ENCODE measurements at places on chromosomes 11 and 22.

DNA sequence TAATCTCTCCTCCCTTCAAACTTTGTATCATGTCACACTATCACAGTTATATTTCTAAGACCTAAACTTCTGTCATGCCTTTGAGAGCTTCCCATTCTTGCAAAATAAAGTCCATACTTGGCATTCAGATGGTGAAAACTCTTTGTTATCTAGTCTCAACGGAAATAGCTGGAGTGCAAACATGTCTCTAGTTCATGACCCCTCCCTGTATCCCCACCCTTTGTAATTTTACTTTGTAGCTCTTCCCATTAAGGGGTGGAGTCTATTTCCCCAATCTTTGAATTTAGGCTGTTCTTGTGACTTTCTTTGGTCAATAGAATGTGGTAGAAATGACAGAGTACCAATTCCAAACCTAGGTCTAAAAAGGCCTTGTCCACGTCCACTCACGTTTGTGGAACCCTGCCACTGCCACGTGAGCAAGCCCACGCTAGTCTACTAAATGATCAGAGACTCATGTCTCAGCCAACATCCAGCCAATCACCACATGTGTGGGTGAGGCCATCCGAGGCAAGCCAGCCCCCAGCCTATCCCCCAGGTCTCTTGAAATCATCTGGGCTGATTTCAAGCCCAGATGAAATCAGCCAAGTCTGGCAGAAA, 23.4 kb downstream of the SLN start:
- H3K4me3 ChIP-seq, result no peak overlapping the region
- no peak overlapping the region for H3K27ac ChIP-seq
- H3K4me1 ChIP-seq, result no peaks in the 10 kb centered on the region
- peaks cover 17% of the 10 kb centered on the region for H3K27me3 ChIP-seq

DNA sequence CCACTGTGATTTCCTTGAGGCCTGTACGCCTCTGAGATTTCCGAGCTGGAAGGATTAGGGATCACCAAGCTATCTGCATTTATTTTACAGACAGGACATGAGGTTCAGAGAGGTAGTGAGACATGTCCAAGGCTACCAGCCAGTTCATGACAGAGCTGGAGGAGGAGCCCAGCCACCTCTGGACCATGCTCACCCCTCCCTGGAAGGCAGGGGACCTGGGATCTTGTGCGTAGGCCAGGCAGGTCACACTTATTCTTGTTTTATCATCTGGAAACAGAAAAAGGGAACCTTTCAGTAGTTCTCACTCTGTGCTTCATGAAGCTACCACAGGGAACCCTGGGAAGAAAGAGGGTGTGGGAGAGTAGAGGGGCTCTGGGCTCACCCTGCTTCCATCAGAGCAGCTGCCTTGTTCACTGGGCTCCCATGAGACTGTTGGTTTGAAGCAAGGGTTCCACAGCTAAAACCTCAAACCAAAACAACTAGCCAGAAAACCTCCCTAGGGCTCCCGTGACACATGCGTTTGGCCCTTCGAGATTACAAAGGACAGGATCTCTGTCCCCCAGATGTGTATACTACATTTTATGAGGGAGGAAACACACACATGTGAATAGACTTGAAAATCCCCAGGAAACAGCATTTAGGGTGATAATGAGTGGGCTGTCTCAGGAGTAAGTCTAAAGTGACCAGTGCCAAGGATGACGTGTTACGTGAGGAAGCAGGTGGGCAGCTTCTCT, 106.4 kb downstream of the DSCAML1 start:
- no peak overlapping the region for H3K4me3 ChIP-seq
- H3K4me1 ChIP-seq, result no peaks in the 10 kb centered on the region
- no peaks in the 10 kb centered on the region for H3K27me3 ChIP-seq
- no peaks in the 10 kb centered on the region for H3K36me3 ChIP-seq

- no peak overlapping the region for H3K4me3 ChIP-seq
- no peak for DNase-seq
- no peaks in the 10 kb centered on the region for H3K36me3 ChIP-seq
- H3K27ac ChIP-seq, result no peak overlapping the region
- H3K4me1 ChIP-seq, result no peaks in the 10 kb centered on the region
Measured at GRCh38 chr11:79242616-79243015, 198.2 kb downstream of the TENM4 start.

DNA sequence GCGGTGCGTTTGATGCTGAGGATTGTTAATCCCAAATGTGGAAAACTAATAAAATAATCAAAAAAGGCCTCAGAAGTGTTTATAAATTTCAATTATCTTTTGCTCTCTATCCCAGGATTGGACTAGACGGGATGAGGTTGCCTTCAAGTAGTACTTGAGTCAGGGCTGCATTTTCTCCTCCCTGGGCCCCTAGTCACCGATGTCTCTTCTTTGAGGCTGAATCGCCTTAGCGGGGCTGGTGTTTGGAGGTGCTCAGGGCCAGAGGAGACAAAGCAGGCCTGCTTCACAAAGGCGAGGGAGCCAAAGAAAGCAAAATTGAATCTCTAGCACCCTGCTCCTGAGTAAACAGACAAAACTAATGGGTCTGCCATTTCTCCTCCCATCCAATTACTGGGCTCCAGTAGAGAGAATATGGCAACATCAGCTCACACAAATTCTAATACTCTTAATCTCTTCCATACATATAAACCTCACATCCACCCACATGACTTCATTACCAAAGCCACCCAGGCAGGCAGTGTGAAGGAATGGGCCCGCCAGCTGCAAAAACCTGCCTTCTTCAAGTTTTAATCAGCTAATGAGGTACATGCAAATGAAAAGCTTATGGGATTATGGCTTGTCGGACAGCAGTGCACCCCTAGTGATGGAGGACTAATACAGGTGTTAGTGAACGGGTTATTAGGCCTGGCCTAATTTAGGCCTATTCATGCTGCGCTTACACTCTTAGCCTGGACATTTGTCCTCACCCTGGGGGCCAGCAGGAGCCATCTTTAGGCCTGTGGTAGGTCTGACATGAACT, 52.7 kb upstream of the HTATIP2 start:
- H3K27me3 ChIP-seq, result no peaks in the 10 kb centered on the region
- H3K36me3 ChIP-seq, result no peaks in the 10 kb centered on the region
- H3K4me3 ChIP-seq, result no peak overlapping the region
- H3K27ac ChIP-seq, result no peak overlapping the region
- DNase-seq, result no peak

All from spleen (tissue), 13 donors.